ENCODE measurements at places on chromosomes 7 and 10. TPM values are rescaled to one million over a fixed set of nuclear protein-coding genes. Genes with fewer than 3 reads are reported as not detected.

The PNLIPRP2 gene
- total RNA-seq, result 0.74 TPM

The ALOX5 gene
- 0.96 TPM for total RNA-seq

The FEZF1 gene
- 330 TPM for total RNA-seq

The SPDYE2B gene
- not detected for total RNA-seq

The TCERG1L gene
- 1.8 TPM for total RNA-seq

The CPA5 gene
- not detected for total RNA-seq

The CCDC172 gene
- not detected for total RNA-seq

The PNLIPRP3 gene
- not detected for total RNA-seq

The LIPM gene
- not detected for total RNA-seq

- H3K4me1 ChIP-seq, result peaks cover 24% of the 10 kb centered on the region
- peak overlapping the region; percentile 95 for H3K4me3 ChIP-seq
- H3K27ac ChIP-seq, result no peak overlapping the region
- H3K36me3 ChIP-seq, result no peaks in the 10 kb centered on the region
- no peak for DNase-seq
Observed at GRCh38 chr10:87866412-87866974, 3.1 kb downstream of the PTEN start.

- peaks cover 4% of the 10 kb centered on the region for H3K4me1 ChIP-seq
- no peak overlapping the region for H3K27ac ChIP-seq
- no peaks in the 10 kb centered on the region for H3K36me3 ChIP-seq
Observed at GRCh38 chr10:66353422-66353821, 572.4 kb upstream of the LRRTM3 start.

- H3K36me3 ChIP-seq, result no peaks in the 10 kb centered on the region
- no peak overlapping the region for H3K4me3 ChIP-seq
- no peak for DNase-seq
Observed at GRCh38 chr7:120859459-120859858, 1.5 kb upstream of the TSPAN12 start.

DNA sequence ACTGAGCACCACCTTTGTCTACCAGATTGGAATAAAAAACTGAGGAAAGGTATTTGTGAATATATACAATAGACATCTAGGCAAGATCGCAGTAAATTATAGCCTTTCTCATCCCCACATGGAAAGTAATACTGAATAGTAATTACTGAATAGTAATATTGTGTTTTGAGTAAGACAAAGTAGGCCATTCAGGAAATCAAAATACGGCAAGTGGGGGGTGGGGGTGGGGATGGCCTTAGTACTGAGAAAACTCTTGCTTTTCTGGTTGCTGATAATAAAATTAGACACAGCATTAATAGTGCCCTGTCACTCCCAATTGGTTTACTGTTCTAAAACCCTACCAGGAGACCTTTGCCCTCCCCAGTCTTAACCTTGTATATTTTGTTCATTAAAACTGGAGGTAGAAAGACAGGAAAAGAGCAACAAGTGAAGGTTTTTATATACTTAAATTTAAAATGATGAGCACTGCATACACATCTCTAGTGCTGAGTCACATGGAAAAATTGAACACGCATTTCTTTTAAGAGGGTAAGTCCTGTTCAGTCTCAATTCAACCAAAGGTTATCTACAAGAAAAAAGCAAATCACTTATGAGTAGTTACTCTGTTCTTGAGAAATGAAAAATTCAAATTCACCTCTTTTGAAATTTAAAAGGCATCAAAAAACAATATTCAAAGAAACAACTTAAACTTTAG lies 65.6 kb downstream of the IGF2BP3 start:
- peaks cover 32% of the 10 kb centered on the region for H3K36me3 ChIP-seq
- no peaks in the 10 kb centered on the region for H3K27me3 ChIP-seq
- DNase-seq, result no peak
- no peaks in the 10 kb centered on the region for H3K4me1 ChIP-seq
- no peak overlapping the region for H3K4me3 ChIP-seq

DNA sequence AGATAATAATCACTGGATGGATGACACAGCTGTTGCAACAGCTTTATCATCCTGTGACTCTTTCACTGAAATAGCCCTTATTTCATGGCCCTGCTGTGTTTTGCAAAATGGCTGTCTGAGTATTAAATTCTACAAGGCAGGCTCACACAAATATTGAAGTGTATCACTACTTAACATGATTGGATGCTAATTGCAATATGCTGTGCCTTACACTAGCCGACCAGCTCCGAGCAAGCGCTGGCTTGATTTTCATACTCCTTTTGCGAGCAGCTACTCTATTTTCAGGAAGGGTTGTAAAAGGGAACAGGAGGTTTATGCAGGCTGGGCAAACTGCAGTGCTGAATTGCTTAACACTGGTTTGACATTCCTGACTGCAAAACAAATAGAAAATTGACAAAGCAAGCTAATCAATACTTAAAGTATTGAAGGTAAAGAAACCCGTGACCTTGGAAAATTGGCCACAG lies 121.6 kb downstream of the CACNB2 start:
- H3K36me3 ChIP-seq, result no peaks in the 10 kb centered on the region
- DNase-seq, result no peak
- peaks cover 16% of the 10 kb centered on the region for H3K4me1 ChIP-seq
- no peak overlapping the region for H3K27ac ChIP-seq

GRCh38 chr10:26215396-26215934 lies 1.1 kb upstream of the GAD2 start:
- H3K27me3 ChIP-seq, result peaks cover 100% of the 10 kb centered on the region
- peak overlapping the region; percentile 44 for H3K4me3 ChIP-seq
- H3K27ac ChIP-seq, result no peak overlapping the region

DNA sequence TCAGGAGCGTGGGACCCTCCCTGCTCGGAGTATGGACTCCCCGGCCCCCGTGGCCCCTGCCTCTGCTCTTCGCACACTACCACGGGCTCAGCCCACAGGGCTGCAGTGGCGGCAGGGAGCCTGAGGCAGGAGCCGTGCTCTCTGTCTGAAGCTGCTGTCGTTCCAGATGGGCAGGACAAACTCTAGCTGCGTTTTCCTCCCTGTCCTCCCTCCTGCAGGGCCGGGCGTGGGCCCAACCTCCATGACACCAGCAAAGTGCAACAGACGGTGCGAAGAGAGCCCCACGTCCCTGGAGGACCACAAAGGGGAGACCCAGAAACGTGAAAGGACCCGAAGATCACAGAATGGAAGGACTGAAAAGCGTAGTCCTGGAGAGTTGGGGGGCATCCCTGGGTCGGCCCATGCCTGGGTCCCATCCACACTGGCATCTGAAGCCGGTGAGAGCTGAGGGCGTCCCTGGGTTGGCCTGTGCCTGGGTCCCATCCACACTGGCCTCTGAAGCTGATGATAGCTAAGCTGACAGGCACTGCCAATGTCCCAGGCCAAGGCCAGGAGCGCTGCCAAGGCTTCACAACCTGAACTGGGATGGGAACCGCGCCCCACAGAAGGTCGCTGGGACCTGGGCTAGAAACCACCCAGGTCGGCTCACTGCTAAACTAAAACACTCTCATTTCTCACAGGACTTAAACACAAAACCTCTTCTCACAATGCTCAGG lies 267.0 kb downstream of the MAD1L1 start:
- DNase-seq, result no peak
- no peaks in the 10 kb centered on the region for H3K27me3 ChIP-seq
- H3K4me1 ChIP-seq, result no peaks in the 10 kb centered on the region
- no peak overlapping the region for H3K27ac ChIP-seq
- H3K4me3 ChIP-seq, result no peak overlapping the region

DNA sequence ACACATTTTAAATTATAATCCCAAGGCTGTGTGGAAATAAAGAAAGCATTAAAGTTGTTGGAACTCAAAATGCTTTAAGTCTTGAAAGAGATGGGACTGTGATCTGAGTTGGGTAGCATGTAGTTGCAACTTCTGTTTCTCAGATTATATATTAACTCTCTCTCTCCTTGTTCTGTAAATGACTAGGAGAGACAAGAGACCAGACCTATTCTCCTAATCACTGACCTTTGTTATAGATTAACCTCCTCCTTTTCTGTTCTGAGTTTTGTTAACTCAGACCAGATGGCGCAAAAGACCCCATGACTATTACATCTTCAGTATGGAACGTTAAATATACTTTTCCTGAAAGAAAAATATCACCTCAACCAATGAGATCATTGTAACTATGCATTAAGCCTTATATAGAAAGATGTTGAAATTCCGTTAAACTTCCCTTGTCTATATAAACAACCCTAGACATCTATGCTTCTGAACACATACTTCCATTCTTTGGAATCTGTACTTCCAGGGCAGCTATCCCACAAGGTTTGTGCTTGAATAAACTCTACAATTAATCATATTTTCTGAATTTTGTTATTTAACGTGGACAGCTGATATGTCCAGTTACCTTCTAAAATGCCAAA lies 143.5 kb upstream of the TRIM24 start:
- no peak overlapping the region for H3K4me3 ChIP-seq
- H3K36me3 ChIP-seq, result no peaks in the 10 kb centered on the region
- H3K4me1 ChIP-seq, result no peaks in the 10 kb centered on the region

DNA sequence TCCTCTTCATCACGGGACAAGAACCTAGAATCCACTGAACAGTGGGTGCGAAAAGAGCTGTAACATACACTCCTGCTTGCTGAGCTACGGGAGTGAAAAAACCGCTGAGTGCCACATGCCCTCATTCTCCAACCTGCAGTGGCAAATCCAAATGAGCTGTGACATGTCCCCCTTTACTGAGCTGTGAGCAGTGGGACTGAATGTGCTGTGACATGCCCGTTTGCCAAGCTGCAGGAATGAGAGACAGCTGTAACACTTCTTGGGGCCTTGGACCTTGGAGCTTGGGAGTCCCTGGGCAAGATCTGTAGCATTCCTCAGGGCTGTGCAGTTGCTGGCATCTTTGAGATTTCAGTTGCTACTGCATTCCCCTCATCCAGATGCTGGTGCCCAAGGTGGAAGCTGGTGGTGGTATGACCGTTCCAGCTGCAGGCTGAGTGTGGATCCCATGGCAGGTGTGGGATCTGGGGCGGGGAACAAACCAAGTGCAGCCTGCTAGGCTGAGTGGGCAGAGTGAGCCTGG lies 85.0 kb downstream of the TMEM106B start:
- H3K4me1 ChIP-seq, result no peaks in the 10 kb centered on the region
- no peak for DNase-seq
- H3K27me3 ChIP-seq, result no peaks in the 10 kb centered on the region
- no peak overlapping the region for H3K4me3 ChIP-seq

- peaks cover 17% of the 10 kb centered on the region for H3K4me1 ChIP-seq
- DNase-seq, result no peak
- peak overlapping the region; percentile 86 for H3K4me3 ChIP-seq
- no peaks in the 10 kb centered on the region for H3K36me3 ChIP-seq
Observed at GRCh38 chr10:7789390-7789789, 1.4 kb downstream of the ATP5F1C start.

GRCh38 chr7:51366172-51366728 lies 49.6 kb upstream of the COBL start:
- H3K4me1 ChIP-seq, result peaks cover 9% of the 10 kb centered on the region
- H3K27me3 ChIP-seq, result no peaks in the 10 kb centered on the region
- no peaks in the 10 kb centered on the region for H3K36me3 ChIP-seq
- DNase-seq, result no peak
- H3K27ac ChIP-seq, result no peak overlapping the region

DNA sequence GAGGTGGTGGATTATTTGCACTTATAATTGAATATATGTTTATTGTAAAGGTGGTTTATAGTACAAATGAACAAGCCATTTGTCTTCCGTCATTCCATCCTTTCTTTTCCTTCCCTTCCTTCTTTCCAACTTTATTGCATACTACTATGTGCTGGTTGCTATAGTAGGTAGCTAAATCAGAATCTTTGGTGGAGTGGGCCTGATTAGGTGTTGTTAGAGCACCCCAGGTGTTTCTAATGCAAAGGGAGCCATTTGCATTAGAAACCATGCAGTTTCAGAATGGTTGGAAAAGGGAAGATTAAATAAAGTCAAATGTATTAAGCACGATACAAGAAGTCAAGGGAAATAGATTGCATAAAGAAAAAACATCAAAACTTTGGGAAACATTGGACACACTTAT lies 88.8 kb upstream of the TRIL start:
- peaks cover 11% of the 10 kb centered on the region for H3K4me1 ChIP-seq
- H3K27me3 ChIP-seq, result no peaks in the 10 kb centered on the region
- no peak overlapping the region for H3K27ac ChIP-seq
- H3K4me3 ChIP-seq, result no peak overlapping the region

GRCh38 chr10:48364659-48365405 lies 58.4 kb downstream of the MAPK8 start:
- no peaks in the 10 kb centered on the region for H3K27me3 ChIP-seq
- H3K36me3 ChIP-seq, result no peaks in the 10 kb centered on the region
- H3K4me3 ChIP-seq, result no peak overlapping the region
- no peak for DNase-seq

- H3K27ac ChIP-seq, result no peak overlapping the region
- H3K36me3 ChIP-seq, result no peaks in the 10 kb centered on the region
- no peaks in the 10 kb centered on the region for H3K27me3 ChIP-seq
- H3K4me1 ChIP-seq, result no peaks in the 10 kb centered on the region
- H3K4me3 ChIP-seq, result no peak overlapping the region
- peak; percentile 81 for DNase-seq
Observed at GRCh38 chr7:95527033-95527775, 41.5 kb downstream of the ASB4 start.

DNA sequence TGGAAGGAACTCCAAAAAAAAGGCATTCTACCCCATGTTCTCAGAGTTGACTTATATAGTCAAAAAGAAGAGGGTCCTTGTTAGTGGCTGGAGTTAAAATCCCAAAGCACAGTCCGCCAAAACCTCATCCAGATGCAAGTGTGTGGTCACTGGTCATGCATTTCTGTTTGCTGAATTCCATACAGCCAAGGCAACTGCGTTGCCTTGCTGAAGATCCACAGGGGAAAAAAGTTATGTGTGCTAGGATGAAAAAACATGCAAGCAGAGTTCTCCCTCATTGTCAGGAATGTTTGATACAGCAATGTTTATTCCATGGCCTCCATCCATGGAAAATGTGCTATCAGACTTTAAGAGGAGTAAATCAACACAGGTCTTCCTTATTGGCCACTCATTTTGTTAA lies 213.1 kb downstream of the CREB5 start:
- no peaks in the 10 kb centered on the region for H3K36me3 ChIP-seq
- H3K4me1 ChIP-seq, result no peaks in the 10 kb centered on the region
- H3K4me3 ChIP-seq, result no peak overlapping the region
- no peaks in the 10 kb centered on the region for H3K27me3 ChIP-seq
- DNase-seq, result no peak
- H3K27ac ChIP-seq, result no peak overlapping the region

GRCh38 chr7:2938514-2939192 lies 94.5 kb upstream of the GNA12 start:
- H3K36me3 ChIP-seq, result no peaks in the 10 kb centered on the region
- no peak overlapping the region for H3K4me3 ChIP-seq
- H3K27me3 ChIP-seq, result no peaks in the 10 kb centered on the region
- no peak overlapping the region for H3K27ac ChIP-seq
- DNase-seq, result peak; percentile 32
- H3K4me1 ChIP-seq, result peaks cover 10% of the 10 kb centered on the region

DNA sequence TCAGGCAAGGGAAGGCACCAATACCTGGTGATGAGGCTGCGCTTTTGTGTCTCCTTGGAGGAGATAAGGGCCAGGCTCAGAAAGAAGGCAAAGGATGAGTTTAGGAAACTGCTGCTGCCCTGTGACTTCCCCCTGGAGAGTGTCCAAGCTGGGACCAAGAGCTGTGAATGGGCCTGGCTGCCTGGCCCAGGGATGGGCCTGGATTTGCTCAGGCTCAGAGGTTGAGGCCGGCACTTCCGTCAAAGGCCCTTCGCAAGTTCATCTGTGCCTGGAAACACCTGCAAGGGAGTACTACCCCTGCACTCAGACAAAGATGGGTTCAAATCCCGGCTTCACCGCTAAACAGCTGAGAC lies 50.5 kb upstream of the NANOS1 start:
- no peak for DNase-seq
- no peaks in the 10 kb centered on the region for H3K36me3 ChIP-seq
- peaks cover 15% of the 10 kb centered on the region for H3K4me1 ChIP-seq
- no peak overlapping the region for H3K4me3 ChIP-seq

- H3K27ac ChIP-seq, result no peak overlapping the region
- H3K27me3 ChIP-seq, result no peaks in the 10 kb centered on the region
- H3K36me3 ChIP-seq, result no peaks in the 10 kb centered on the region
- no peak overlapping the region for H3K4me3 ChIP-seq
Observed at GRCh38 chr10:62769574-62770242, 34.8 kb upstream of the ADO start.

All from neural progenitor cell (in vitro differentiated cells).